AG10803 (cell line): ENCODE measurements at places on chromosomes 5 and 9.

GRCh38 chr5:91956738-91957137 lies 573.6 kb upstream of the ARRDC3 start:
- DNase-seq = no peak

GRCh38 chr9:33737811-33738606 lies 57.4 kb upstream of the PRSS3 start:
- peak; percentile 55 for DNase-seq

DNA sequence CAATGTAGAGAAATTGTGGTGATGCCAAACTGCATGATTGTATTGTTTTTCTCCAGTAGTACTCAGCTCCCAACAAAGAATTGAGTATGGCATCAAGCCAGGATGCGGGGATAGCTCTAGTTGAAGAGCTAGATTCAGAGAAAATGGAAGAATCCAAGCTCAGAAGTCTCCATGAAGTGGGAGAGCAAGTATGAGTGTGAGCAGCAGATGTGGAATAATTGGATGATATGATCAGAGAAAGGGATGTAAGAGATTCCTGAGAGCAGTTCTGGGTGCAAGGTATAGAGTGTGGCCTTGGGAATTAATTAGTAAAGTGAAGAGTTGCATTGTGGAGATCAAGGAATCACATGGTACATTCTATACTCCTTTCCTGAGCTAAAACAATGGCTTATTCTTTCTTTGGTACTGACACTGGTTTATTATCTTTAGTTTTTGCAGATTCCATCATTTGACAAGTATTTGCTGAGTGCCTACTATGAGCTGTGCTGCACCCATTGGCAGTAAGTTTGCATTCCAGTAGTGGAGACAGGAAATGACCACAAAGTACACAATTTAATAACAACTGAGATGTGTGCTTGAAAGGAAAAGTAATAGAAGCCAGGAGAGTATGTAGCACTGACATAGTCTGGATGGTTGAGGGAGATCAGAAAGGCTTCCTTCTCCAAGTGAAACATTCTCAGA lies 177.1 kb downstream of the CPLANE1 start:
- peak; percentile 90 for DNase-seq

DNA sequence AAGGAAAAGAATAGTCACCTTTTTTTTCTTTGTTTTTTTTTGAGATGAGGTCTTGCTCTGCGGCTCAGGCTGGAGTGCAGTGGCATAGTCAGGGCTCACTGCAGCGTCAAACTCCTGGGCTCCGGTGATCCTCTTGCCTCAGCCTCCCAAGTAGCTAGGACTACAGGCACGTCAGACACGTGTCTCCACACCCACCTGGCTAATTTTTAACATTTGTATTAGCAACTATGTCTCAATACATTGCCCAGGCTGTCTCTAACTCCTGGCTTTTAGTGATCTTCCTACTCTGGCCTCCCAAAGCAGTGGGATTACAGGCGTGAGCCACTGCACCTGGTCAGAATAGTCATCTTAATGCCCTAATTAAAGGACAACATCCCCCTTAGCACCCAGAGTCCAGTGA lies 54.4 kb upstream of the CTSL start:
- DNase-seq = no peak

- DNase-seq = no peak
Measured at GRCh38 chr9:127808347-127809001, 5.8 kb downstream of the FPGS start.

GRCh38 chr5:168784454-168784853 lies 205.3 kb upstream of the PANK3 start:
- no peak for DNase-seq

- no peak for DNase-seq
Measured at GRCh38 chr9:129064499-129064908, 16.4 kb upstream of the DOLPP1 start.

DNA sequence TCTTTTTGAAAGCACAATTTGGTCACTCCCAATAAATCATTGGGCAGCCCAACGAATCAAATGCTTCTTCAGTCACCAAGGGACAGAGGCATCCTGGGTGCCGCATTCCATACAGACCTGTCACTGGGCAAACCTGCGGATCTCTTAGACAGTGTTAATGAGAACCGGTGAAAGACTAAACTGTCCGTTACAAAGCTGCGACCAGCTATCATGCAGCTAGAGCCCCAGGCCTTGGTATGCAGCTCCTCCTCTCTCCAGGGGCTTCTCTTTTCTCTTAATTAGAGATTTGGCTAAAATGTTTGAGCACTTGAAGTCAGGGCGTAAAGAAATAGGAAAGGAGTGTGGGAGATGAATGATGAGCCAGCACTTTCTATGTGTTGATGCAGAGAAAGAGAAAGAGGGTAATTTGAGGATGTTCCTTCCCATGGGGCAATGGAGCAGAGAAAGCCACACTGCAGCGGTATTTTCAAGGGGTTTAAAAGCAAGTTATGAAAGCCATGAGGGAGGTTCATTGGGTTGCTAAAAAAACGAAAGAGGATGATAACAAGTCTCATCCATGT lies 175.3 kb downstream of the RFK start:
- no peak for DNase-seq

GRCh38 chr9:136978073-136978864 lies 965 bp downstream of the PTGDS start:
- peak; percentile 39 for DNase-seq

- no peak for DNase-seq
Measured at GRCh38 chr5:74286734-74287695, 353.5 kb downstream of the ENC1 start.

GRCh38 chr5:181052672-181053487 lies 12.8 kb downstream of the BTNL9 start:
- peak; percentile 4 for DNase-seq

- DNase-seq = no peak
Measured at GRCh38 chr5:174589011-174589410, 135.4 kb upstream of the MSX2 start.
